ENCODE measurements at places on chromosomes 2 and 18.

DNA sequence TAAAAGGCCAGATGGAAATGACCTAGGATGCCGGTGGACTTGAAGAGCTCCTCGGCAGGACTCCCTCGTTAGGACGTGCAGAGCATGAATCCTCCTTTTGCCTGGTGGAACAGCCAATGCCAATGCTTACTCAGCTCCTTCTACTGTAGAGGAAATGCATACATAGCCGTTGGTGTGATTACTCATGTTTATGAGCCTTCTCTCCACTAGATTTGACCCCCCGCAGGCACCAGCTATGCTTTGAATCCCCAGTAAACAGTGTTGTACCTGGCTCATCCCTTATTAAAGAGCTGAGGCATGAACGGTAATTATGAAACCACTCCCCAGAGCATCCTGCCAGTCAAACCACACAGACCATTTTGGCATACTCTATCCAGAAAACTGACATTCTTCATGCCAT lies 172.8 kb downstream of the ANTXR1 start:
- DNase-seq: no peak

GRCh38 chr18:10743766-10744165 lies 217.9 kb downstream of the NAPG start:
- no peak for DNase-seq

- no peak for DNase-seq
These were observed 845 bp downstream of the EML4 start for GRCh38 chr2:42169874-42170521.

- DNase-seq: no peak
These were observed 343 bp upstream of the CD302 start for GRCh38 chr2:159798376-159798725.

DNA sequence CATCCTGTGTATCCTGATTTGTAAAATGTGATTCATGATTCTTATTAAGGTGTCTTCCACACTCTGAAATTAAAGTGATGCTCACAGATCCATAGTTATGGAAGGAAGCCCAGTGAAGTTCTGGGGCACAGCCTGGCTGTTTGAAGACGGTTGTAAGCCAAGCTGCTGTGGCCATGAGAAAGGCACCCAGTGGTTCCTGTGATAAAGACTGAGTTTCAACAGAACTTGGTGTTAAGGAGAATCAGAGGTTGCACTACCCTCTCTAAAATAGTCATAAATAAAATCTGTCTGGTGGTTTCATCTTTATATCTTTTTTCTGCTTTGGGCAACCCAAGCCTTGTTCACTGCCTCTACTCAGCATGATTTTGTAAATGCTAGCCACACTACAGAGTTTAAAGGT lies 32.2 kb upstream of the SPOPL start:
- DNase-seq: no peak

GRCh38 chr2:239188536-239188935 lies 212.3 kb downstream of the HDAC4 start:
- DNase-seq: no peak

- DNase-seq: no peak
These were observed 127.6 kb downstream of the PLEKHM3 start for GRCh38 chr2:207897541-207898353.

GRCh38 chr2:73269686-73270465 lies 14.4 kb downstream of the FBXO41 start:
- DNase-seq: no peak

DNA sequence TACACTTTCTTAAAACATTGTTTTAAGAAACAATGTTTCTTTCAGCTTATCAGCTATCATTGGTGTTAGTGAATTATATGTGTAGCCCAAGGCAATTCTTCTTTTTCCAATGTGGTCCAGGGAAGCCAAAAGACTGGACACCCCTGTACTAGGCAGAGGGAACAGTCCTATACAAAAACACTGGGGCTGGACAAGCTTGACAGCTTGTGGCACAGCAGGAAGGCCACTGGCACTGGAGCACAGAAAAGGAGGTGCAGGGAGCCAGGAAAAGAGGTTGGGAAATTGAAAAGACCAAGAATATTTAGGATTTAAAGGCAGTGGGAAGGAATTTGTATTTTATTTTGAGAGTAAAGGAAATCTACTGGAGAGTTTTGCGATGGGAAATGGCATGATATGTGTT lies 47.7 kb downstream of the SRD5A2 start:
- no peak for DNase-seq

GRCh38 chr2:240558236-240558761 lies 511 bp upstream of the ANKMY1 start:
- DNase-seq: no peak

DNA sequence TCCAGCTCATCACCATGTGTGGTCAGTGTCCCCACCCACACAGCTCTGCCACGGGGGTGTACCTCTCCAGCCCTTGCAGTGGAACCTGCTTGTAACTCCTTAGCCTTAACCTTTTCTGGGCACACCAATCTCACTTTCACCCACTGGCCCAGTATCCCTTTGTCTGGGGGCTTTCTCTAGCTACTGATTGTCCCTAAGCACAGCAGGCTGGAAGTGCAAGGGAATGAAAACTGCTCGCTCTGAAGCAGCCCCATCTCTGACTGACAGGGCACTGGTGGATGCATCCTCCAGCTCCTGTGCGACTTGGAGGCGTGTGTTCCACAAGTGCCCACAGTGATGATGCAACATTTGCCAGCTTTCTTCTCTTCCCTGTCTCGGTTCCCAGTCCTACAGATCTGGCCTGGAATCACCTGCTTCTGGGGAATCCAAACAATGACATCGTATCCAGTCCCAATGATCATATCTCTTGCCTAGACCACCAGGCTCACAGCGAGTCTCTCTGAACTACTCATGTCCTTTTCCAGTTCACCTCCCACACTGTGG lies 33.6 kb downstream of the SCTR start:
- DNase-seq: no peak

DNA sequence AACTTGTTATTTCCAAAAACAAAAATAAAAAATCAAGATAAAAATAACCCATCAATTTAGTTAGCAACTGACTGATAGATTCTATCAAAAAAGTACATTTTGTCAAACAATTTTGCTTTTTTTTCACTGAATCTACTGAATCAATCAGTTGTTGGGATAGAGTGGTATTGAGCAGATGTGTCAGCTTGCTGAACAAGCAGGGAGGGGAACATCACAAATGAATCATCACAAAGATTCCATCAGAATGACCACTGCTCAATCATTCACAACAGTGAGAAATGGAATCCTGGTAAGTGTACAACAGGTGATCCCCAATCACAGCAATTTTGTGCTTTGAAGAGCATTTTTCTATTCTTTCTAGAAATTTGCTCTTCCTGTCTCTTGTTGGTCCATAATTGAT lies 12.3 kb upstream of the SLC14A2 start:
- no peak for DNase-seq

DNA sequence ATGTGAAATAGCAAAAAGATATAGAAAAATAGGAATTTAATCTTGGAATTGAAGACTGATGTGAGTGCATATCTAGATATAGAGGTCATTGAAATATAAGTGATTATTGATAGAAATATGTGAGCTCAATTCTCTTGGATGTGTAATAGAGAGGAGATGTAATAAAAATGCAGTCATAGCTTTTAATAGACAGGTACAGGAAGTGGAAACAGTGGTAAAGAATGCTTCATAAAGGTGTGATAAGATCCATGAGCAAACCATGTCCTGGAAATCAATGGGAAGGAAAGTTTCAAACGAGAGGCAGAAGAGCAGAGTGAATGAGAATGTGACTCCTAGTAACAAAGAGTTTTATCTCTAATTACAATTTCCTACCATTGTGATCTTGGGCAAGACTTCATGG lies 634.7 kb upstream of the ZNF804A start:
- DNase-seq: no peak

- no peak for DNase-seq
These were observed 60.1 kb upstream of the CD28 start for GRCh38 chr2:203646266-203646864.

GRCh38 chr2:173623438-173624319 lies 269.0 kb downstream of the CDCA7 start:
- no peak for DNase-seq

GRCh38 chr2:166031054-166031453 lies 77.5 kb upstream of the TTC21B start:
- no peak for DNase-seq

GRCh38 chr2:232473467-232473890 lies 14.2 kb downstream of the ECEL1 start:
- DNase-seq: no peak

- DNase-seq: no peak
These were observed 22.3 kb downstream of the KLF7 start for GRCh38 chr2:207143215-207144172.

DNA sequence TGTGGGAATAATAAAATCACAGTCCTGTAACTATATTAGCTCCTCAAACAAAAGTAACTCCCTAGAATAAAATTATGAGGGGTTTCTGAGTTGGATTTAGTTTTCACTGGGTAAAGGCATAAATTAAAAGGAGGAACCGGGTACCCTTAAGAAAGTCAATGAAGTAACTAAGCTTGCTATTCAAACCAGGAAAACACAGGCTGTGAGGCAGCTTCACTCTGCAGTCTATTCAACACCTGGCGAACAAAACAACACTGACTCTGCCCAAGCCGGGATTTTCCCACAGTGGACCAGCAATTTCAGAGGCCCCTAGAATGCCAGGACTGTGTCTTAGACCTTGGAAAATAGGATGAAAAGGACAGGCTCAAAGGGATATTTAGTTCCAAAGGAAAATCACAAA lies 24.6 kb upstream of the CREB1 start:
- no peak for DNase-seq

DNA sequence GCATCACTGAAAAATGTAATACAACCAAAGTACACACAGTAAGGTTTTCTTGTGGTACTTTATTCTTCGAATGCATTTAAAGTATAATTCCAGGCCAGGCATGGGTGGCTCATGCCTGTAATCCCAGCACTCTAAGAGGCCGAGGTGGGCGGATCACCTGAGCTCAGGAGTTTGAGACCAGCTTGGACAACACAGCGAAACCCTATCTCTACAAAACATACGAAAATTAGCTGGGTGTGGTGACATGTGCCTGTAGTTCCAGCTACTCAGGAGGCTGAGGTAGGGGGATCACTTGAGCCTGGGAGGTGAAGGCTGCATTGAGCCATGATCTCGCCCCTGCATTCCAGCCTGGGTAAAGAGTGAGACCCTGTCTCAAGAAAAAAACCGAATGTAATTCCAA lies 3.9 kb upstream of the TTC39C start:
- no peak for DNase-seq

- no peak for DNase-seq
These were observed 224.2 kb upstream of the CXCR4 start for GRCh38 chr2:136342138-136342537.

DNA sequence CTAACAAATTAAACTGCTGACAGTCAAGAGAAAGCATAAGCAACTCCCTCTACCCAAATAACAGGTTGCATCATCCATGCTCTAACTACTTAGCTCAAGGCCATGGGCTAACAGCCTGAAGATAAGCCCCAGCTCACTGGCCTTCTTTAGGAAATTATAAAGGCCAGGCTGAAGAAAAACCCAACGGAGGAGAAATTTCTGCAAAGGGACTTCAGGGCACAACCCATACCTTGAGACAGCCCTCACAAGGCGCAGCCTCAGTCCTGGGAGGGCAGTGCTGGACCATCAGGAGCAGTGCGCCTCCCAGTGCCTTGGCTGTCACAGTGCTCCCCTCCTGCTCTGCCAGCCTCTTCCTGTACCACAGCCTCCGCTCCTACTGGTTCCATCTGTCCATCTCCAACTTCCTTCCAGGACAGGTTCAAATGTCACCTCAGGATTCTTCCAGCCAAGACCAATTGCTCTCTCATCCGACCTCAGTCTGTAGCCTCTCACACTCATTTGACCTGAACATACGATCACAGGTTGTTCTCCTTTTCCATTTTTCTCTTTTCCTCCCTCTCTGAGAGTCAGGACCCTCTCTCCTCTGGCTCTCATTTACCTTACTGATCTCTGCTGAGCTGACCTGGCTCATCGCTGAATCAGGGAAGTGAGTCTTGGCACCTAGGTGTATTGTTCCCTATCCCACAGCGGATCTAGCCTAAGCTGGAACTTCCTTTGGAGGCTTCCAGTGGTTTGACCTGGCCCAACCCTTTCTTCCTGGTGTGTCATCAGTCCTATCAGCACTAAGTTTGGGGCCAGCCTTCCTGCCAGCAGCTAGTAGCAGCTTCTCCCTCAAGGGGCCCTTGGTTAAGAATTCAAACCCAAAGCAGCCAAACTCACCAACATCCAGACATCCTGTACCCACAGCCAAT lies 1.9 kb downstream of the MCFD2 start:
- DNase-seq: no peak

- DNase-seq: no peak
These were observed 915.6 kb downstream of the NRXN1 start for GRCh38 chr2:50116096-50117010.

DNA sequence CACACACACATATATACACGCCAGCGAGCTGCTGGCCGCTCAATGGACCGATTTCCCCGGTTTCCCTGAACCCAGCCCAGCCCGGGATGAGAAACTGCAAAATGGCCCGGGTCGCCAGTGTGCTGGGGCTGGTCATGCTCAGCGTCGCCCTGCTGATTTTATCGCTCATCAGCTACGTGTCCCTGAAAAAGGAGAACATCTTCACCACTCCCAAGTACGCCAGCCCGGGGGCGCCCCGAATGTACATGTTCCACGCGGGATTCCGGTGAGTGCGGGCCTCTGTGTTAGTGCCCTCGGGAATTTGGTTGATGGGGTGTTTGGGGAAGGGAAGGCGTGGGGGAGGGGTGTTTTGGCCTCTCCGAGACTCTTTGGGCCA lies 392 bp downstream of the ST8SIA3 start:
- DNase-seq: no peak

GRCh38 chr2:77007686-77008085 lies 514.5 kb downstream of the LRRTM4 start:
- no peak for DNase-seq

DNA sequence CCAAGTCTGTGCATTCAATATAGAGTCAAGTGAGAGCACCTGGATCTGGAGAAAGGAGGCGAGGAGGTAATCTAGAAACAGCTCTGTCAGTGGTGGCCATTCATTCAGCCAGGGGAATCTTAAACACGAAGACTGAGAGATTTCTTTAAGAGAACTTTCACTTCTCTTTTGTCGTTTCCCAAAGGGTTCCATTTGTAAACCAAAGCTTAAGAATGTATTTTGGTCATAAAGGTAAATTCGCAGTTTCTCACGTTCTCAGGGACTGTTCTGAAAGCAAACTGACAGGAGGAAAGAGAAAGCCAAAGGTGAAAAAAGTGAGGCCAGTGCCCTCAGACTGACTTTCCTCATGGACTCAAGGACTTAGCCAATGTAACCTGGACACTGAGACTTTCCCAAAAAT lies 513.5 kb downstream of the CMPK2 start:
- no peak for DNase-seq

GRCh38 chr2:47238638-47239037 lies 83.5 kb upstream of the STPG4 start:
- DNase-seq: no peak

- no peak for DNase-seq
These were observed 4.2 kb downstream of the MYL12B start for GRCh38 chr18:3266062-3266608.

- DNase-seq: no peak
These were observed 189.8 kb downstream of the NCK2 start for GRCh38 chr2:105934467-105934866.

GRCh38 chr2:101116841-101117552 lies 34.2 kb downstream of the TBC1D8 start:
- no peak for DNase-seq

- no peak for DNase-seq
These were observed 18.9 kb downstream of the GNLY start for GRCh38 chr2:85712849-85713612.

GRCh38 chr2:102915128-102915527 lies 153.3 kb downstream of the TMEM182 start:
- DNase-seq: no peak

GRCh38 chr18:42264497-42264896 lies 309.5 kb downstream of the PIK3C3 start:
- no peak for DNase-seq
